ENCODE measurements at places on chromosomes 7 and 10. TPM values are rescaled to one million over a fixed set of nuclear protein-coding genes. Genes with fewer than 3 reads are reported as not detected.

GRCh38 chr7:124085179-124085578, 52.3 kb upstream of the TMEM229A start:
- no peak for DNase-seq

DNA sequence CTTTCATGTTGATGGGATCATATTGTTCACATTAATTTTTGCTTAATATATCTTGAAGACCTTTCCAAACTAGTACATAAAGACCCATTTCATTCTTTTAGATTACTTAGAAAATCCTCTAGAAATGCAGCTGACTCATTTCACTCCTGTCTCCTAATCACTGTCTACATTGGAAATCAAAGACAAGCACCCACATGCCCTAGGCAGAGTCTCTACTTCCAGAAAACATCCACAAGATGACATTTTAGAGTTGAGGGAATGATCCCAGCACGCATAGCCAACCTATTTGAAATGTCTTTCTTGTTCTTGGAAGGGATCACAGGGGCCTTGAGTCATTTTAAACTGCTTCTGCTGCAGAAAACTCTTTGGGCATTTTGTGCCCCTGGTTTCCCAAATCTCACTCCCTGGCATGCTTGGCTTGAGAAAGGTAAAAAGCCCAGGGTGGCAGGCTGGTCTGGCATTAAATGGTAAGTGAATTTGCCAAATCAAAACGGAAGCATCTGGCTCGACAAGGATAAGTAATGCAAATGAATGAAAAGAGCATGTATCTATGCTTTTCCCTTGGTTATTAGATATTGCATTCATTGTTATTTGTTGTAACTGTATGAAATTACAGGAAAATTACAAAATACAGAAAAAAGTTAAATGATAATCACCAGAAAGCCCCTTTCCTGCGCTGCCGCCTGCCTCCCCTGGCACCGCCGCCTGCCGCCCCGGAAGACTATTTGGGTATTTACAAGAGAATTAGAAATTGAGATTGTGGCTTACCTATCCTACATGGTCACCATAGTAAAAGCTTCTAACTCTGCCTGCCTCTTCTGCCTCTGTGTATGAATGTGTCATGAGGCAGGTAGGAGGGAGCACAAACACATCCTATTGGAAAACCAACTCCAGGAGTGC, 225.3 kb downstream of the PTEN start:
- no peak for DNase-seq

- DNase-seq: no peak
These were observed 159.2 kb upstream of the PLXNA4 start for GRCh38 chr7:132735476-132735875.

- DNase-seq: no peak
These were observed 247.1 kb upstream of the GRB10 start for GRCh38 chr7:51029701-51030191.

DNA sequence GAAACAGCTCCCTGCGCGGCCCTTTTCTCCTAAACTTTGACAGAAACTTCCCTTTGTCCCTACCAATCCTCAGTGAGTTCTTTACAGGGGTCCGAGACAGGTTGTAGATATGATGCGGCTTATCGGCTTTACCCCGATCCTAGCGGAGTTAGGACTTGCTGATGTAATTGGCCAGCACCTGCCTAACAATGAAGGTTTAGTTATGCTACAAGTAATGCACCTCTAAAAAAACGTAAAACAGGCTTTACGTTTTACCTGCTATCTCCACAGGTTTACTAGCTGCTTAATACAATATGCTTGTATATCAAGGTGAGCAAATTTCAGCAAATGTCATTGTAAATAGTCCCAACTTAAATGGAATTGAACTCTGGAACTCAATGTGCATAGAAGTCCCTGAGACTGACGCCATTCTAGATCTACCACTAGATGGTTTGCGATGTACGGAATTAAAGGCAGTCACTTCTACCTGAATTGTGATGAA, 697 bp upstream of the SNX13 start:
- no peak for DNase-seq

- no peak for DNase-seq
These were observed 43.2 kb downstream of the HTRA1 start for GRCh38 chr10:122504610-122504950.

GRCh38 chr10:72310241-72310633, 36.5 kb downstream of the DDIT4 start:
- DNase-seq: peak; percentile 76

- no peak for DNase-seq
These were observed 185.1 kb downstream of the SEMA3D start for GRCh38 chr7:85001495-85002345.

- no peak for DNase-seq
These were observed 146.5 kb upstream of the MEOX2 start for GRCh38 chr7:15832996-15833395.

DNA sequence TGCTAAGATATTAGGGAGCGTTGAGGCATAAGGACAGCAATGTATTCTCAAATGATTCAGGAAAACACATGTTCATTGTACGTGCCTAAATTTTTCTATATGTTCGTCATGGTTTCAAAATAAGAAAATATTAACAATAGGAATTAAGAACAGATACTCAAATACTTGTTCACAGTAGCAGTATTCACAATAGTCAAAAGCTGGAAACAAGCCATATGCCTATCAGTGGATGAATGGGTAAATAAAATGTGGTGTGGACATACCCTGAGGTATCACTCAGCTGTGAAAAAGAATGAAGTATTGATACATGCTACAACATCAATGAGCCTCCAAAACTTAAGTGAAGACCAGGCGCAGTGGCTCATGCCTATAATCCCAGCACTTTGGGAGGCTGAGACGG, 84.7 kb upstream of the PTER start:
- DNase-seq: no peak

DNA sequence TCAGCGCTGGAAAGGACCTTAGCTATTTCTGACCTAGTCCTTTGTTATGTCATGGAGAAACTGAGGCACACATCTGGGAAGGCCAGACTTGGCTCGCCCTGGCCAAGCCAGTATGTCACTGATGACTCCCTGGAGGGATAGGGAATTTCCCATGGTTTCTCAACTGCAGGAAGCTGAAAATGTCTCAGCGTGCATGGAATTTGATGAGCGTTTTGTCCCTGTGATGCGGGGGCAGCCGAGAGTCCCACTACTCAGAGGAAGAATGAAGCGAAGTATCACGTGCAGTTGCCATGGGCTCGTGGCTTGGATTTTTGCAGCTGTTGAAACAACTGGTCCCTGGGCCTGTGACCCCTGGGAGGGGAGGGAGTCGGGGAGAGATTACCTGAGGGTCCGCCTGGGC, 44.8 kb downstream of the CLIP2 start:
- DNase-seq: no peak

DNA sequence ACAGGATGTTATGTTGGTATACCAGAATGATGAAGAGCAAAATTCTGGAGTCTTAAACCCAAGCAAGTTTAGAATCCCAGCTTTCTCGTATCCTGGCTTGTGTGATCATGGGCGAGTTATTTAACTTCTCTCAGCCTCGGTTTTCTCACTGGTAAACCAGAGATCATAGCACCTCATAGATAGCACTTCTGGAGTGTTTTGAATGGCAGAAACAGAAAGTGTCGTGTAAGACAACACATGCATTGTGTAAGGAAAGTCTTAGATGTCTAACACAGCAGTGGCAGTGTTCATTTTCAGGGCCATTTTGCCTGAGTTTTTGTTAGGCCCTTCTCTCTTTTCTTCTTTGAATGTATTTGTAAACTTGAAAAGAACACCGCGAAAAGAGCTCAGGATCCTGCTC, 465.1 kb downstream of the AUTS2 start:
- no peak for DNase-seq

DNA sequence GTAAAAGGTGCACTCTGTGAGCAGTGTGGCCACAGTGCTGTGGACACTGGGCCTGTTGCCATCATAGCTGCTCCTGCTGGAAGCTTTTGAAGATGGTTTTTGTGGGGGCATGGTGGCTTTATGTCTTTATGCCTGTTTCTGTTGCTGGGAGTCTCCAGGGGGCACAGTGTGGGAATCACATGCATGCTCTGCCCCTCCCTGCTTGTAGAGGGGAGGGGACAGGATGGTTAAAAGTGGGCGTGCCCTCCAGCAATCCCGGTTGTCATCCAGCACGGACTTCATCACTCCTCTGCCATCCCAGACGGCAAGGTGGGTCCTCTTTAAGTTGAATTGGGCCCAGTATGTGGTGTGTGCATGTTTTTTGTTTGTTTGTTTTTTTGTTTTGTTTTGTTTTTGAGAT, 20.2 kb downstream of the OGDH start:
- DNase-seq: no peak

GRCh38 chr10:21513405-21513788, 12.1 kb downstream of the SKIDA1 start:
- no peak for DNase-seq

- no peak for DNase-seq
These were observed 3.4 kb upstream of the ADCK2 start for GRCh38 chr7:140669352-140669751.

DNA sequence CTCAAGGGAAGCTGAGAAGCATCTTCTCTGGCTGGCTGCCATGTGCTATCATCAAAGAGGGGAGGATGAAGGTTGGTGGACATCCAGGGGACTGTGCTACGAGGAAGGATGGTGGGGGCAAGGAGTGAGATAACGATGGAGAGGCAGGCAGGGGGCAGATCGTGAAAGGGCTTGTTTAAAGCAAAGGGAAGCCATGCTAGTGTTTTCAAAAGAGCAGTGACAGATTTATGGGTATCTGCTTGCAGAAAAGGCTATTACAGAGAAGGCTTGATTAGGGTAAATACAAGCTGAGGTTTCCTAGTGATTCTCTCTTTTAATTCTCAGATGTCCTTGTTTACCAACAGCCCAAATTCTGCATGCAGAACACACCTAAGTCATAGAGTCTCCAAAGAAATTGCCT, 88.9 kb upstream of the MKX start:
- no peak for DNase-seq

- DNase-seq: no peak
These were observed 252.0 kb downstream of the SKIDA1 start for GRCh38 chr10:21273400-21273968.

DNA sequence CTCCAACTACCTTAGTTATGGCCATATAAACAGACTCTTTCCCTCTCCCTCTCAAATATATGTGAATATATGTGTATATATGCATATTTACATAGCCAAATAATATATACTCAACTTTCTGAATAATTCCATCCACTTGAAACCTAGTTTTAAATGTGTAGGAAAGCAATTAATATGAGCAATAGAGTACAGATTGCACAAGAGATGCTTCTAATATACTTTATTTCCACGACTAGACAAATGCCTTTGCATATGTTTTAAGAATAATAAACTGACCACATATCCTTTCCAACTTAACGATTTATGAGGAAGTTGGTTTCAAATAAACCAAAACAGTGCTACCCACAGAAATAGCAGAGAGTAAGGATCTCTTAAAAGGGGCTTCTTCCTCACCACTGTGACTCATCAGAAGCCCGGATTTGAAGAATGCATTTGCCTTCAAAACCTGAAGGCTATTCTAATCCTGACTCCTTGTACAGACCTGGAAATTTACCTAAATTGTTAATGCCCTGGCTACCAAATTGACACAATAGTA, 266.3 kb downstream of the AHR start:
- no peak for DNase-seq

DNA sequence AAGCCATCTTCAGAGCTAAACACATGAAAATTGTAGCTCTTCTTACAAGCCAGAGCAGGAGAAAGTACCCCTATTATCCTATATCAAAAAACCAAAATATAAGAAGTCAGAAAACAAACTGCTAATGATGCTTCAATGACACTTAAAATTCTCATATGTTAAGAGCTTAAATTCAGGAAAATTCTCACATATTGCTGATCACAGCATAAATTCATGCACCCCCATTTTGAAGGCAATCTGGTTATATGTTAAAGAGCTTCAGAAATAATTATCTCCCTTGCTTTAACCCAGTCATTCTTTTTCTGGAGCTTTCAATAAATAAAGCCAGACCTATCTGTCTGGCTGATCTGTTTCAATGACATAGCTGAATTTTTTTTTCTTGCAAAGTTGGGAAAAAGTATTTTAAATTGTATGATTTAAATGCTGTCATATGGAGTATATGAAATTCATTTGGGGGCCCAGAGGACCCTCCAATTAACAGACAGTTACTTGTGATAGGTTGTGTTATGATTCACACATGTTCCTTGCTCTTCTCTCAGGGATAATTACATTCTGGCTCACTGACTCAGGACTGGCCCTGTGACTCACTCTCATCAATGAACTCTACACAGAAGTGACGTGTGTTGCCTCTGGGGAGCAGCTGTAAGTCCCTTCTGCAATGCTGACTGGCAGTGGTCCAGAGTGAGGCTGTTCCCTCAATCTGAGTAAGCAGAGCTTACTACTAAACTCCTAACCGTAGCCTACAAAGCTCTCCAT, 85.2 kb downstream of the HGF start:
- no peak for DNase-seq

DNA sequence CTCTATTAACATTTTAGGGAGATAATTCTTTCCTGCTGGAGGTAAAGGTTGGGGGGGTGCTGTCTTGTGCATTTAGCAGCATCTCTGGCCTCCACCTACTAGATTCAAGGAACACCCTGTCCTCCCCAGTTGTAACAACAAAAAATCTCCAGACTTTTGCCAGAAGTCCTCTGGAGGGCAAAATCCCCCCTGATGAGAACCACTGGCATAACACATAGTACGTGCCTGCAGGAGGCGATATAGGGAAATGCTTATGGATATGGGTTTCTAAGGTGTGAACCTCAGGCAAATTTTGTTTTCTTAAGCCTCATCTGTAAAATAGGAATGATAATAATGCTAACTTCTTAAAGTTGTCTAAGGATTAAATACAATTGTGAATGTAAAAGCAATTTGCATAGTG, 2.9 kb upstream of the OSBPL3 start:
- peak; percentile 60 for DNase-seq

DNA sequence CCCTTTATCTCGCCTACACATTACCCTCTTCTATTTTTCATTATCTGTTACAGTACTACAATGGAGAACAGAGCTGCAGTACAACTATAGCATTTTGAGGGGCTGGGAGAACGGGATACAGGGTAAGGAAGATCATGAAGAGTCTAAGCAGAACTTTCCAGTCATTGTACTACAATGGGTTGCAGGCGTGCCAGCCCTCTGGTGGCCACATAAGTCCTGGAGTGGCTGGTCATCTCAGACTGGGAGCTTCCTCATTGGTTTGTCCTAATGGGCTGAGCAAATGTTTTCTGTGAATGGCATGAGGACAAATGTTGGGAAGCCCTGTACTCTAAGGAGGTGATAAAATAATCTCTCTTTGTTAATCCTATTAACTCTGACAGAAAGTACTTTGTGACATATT, 33.0 kb downstream of the TMEM106B start:
- peak; percentile 78 for DNase-seq

DNA sequence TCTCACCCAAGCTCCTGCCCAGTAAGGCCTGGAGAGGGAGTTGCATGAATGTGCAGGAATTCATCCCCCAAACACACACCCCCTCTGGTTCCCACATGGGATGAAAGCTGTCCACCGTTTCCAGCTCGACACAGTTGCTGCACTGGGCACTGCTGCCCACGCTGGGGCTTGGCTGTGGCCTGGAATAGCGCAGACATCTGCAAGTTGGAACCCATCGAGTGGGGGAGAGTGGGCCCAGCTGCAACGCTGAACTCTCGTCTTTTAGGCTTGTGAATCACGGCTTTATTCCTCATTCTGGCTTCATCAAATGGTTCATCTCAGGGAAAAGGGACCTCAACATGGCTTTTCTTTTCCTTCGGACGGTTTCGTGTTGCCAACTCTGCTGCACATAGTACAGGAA, 264.7 kb downstream of the DNAJB6 start:
- DNase-seq: no peak

GTPBP10 gene
- 26.3 TPM for total RNA-seq

AKR1E2 gene
- 5.7 TPM for total RNA-seq

SPDYE11 gene
- total RNA-seq: not detected

GAD2 gene
- not detected for total RNA-seq

KCND2 gene
- total RNA-seq: 0.63 TPM

PNLIPRP2 gene
- total RNA-seq: 0.78 TPM

HYCC1 gene
- total RNA-seq: 138 TPM

PTPN12 gene
- 147 TPM for total RNA-seq

Data from endodermal cell (in vitro differentiated cells).